ENCODE measurements at places on chromosomes 5 and 9.

GRCh38 chr5:117588611-117589010 lies 1014.0 kb upstream of the SEMA6A start:
- H3K27me3 ChIP-seq, result no peaks in the 10 kb centered on the region
- no peaks in the 10 kb centered on the region for H3K4me1 ChIP-seq
- no peak overlapping the region for H3K27ac ChIP-seq
- H3K4me3 ChIP-seq, result no peak overlapping the region
- DNase-seq, result no peak

DNA sequence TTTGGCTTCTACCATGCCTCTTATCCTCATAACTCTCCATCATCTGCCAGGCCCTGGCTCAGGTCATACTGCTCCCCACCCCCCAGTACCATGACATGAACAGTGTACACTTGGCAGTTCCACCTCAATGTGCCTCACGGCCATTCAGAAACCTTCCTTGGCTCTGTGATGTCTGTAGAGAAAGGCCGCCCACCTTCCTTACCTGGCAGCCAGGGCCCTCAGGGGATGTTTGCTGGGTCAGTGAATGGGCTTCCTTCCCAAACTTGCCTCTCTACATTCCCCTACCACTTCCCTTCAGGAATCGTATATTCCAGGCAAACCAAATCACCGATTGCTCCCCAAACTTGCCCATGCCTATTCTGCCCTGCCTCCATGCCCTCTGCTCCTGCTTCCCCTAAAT lies 101.1 kb downstream of the PSD2 start:
- H3K27me3 ChIP-seq, result peaks cover 4% of the 10 kb centered on the region
- no peaks in the 10 kb centered on the region for H3K4me1 ChIP-seq
- no peaks in the 10 kb centered on the region for H3K36me3 ChIP-seq
- H3K27ac ChIP-seq, result no peak overlapping the region

- no peak overlapping the region for H3K4me3 ChIP-seq
- no peaks in the 10 kb centered on the region for H3K27me3 ChIP-seq
- H3K36me3 ChIP-seq, result no peaks in the 10 kb centered on the region
- no peak overlapping the region for H3K27ac ChIP-seq
These were observed 111.2 kb downstream of the ADAMTS2 start for GRCh38 chr5:179233909-179234562.

DNA sequence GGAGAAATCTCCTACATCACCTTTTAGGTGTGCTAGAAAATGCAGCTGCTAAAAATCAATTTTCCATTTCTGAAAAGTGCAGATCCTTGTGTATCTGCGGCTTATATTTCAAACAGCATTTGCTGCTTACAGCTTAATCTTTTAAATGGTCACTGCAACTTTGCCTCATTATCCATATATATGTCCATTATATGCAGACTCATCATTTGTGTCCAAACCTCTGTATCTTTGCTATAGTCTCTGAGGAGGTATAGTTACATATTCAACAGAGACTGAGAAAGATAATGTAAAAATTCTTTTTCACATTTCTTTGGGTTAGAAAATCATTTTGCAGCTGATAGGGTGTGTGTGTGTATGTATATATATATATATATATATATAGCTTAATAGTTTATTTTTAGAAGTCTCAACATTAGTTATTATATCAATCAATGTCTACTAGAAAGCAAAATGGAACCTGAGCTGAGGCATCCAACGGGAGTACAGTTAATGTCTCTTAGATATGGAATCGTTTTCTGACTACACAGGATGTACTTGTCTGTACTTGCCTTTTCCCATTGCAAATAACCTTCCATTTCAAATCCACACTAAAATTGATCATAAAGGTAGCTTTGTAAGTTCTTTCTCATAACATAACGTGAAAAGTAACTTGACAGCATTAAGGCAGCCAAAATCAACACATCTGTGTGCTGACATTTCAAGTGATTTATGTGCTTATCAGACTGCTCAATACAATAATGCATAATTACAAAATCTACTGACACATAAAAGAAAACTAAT lies 267.0 kb upstream of the HAPLN1 start:
- no peaks in the 10 kb centered on the region for H3K4me1 ChIP-seq
- H3K36me3 ChIP-seq, result no peaks in the 10 kb centered on the region
- H3K27ac ChIP-seq, result no peak overlapping the region
- no peaks in the 10 kb centered on the region for H3K27me3 ChIP-seq
- no peak overlapping the region for H3K4me3 ChIP-seq
- DNase-seq, result no peak

DNA sequence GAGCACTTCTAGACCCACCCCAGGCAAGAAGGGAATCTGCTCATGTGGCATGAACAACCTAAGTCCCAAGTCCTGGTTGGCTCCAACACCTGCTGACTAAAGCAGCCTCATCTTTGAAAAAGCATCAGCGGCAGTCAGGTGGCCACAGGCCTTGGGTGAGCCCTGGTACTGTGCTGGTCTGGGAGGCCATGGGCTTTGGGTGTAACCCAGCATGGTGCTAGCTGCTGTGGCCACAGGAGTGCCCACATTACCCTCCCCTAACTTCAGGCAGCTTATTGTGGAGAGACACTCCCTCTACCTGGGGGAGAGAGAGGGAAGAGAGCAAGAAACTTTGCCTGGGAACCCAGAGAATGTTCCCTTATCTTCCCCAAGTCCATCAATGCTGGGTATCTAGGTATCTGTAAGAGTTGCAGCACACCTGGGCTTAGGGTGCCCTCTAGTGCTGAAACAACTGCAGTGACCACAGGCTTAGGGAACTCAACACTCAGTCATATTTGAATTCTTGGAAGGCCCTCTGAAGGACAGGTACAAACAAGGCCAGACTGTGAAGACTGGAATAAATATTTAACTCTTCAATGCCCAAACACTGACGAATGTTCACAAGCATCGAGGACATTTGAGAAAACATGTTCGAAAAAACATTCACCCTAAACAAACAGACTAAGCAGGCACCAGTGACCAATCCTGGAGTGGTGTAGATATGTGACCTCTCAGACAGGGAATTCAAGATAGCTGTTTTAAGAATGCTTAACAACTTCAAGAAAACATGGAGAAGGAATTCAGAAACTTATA lies 69.9 kb upstream of the OR2K2 start:
- DNase-seq, result no peak
- H3K27me3 ChIP-seq, result no peaks in the 10 kb centered on the region
- peaks cover 80% of the 10 kb centered on the region for H3K36me3 ChIP-seq
- no peaks in the 10 kb centered on the region for H3K4me1 ChIP-seq
- no peak overlapping the region for H3K4me3 ChIP-seq
- H3K27ac ChIP-seq, result no peak overlapping the region

GRCh38 chr9:128097543-128098296 lies 29.7 kb downstream of the SLC25A25 start:
- no peak for DNase-seq
- H3K36me3 ChIP-seq, result peaks cover 19% of the 10 kb centered on the region
- no peaks in the 10 kb centered on the region for H3K27me3 ChIP-seq
- peaks cover 51% of the 10 kb centered on the region for H3K4me1 ChIP-seq
- no peak overlapping the region for H3K4me3 ChIP-seq
- peak overlapping the region; percentile 38 for H3K27ac ChIP-seq

GRCh38 chr9:18721995-18722310 lies 248.0 kb downstream of the ADAMTSL1 start:
- H3K4me3 ChIP-seq, result no peak overlapping the region
- no peaks in the 10 kb centered on the region for H3K4me1 ChIP-seq
- no peak overlapping the region for H3K27ac ChIP-seq
- DNase-seq, result no peak
- no peaks in the 10 kb centered on the region for H3K36me3 ChIP-seq

- no peaks in the 10 kb centered on the region for H3K36me3 ChIP-seq
- DNase-seq, result no peak
These were observed 70.8 kb downstream of the FBXO38 start for GRCh38 chr5:148454576-148454975.

- no peak overlapping the region for H3K27ac ChIP-seq
- no peak for DNase-seq
- no peaks in the 10 kb centered on the region for H3K36me3 ChIP-seq
- H3K4me3 ChIP-seq, result no peak overlapping the region
- H3K27me3 ChIP-seq, result no peaks in the 10 kb centered on the region
These were observed 438.4 kb downstream of the ISL1 start for GRCh38 chr5:51821697-51822096.

DNA sequence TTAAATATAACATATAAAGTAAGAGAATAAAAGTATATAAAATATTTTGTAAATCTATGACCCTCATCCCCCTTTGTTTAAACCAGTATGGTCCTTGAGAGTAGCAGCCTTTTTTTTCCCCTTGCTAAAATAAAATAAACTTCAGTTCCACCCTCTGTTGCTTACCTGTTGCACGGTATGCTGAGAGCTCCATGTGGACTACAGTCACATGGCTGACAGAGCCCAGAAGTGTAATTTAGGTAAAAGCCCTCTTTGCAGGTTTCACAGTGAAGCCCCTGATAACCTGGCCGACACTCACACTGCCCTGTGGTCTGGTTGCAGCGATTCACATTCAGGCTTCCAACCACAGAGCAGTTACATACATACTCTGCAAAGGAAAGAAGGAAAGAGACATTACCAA lies 55.1 kb downstream of the MEGF9 start:
- no peaks in the 10 kb centered on the region for H3K27me3 ChIP-seq
- H3K4me3 ChIP-seq, result no peak overlapping the region
- H3K4me1 ChIP-seq, result no peaks in the 10 kb centered on the region

- no peak overlapping the region for H3K27ac ChIP-seq
- H3K27me3 ChIP-seq, result no peaks in the 10 kb centered on the region
- H3K36me3 ChIP-seq, result no peaks in the 10 kb centered on the region
- no peak for DNase-seq
These were observed 1610.1 kb upstream of the ACO1 start for GRCh38 chr9:30774326-30774725.

GRCh38 chr9:74293479-74293878 lies 203.7 kb upstream of the RORB start:
- H3K4me1 ChIP-seq, result no peaks in the 10 kb centered on the region
- H3K27ac ChIP-seq, result no peak overlapping the region
- no peak for DNase-seq
- H3K27me3 ChIP-seq, result no peaks in the 10 kb centered on the region

GRCh38 chr9:89145097-89145496 lies 33.5 kb downstream of the SHC3 start:
- no peak for DNase-seq
- H3K27me3 ChIP-seq, result no peaks in the 10 kb centered on the region
- H3K4me1 ChIP-seq, result no peaks in the 10 kb centered on the region
- H3K36me3 ChIP-seq, result no peaks in the 10 kb centered on the region
- H3K4me3 ChIP-seq, result no peak overlapping the region

- peaks cover 88% of the 10 kb centered on the region for H3K4me1 ChIP-seq
- DNase-seq, result no peak
- peak overlapping the region; percentile 88 for H3K27ac ChIP-seq
- H3K4me3 ChIP-seq, result peak overlapping the region; percentile 90
- H3K27me3 ChIP-seq, result no peaks in the 10 kb centered on the region
These were observed 5.7 kb downstream of the FGD3 start for GRCh38 chr9:92952906-92953610.

DNA sequence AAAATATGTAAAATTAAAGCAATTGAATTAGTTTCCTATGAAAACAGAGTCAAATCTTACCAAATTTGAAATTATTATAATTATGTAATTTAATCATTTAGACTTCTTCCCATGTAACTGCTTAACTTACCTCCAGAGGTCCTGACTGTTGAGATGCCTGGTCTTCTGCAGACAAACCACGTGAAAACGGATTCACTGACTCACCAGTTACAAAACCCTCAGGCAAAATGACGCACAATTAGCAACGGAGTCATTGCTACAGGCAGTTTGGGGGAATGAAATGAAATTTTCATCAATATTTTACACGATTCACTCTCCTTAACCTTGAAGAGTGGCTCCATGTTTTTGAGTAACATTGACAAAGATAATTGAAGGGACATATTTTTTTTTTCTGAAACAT lies 460.8 kb downstream of the MTRR start:
- no peaks in the 10 kb centered on the region for H3K4me1 ChIP-seq
- no peak for DNase-seq
- no peaks in the 10 kb centered on the region for H3K36me3 ChIP-seq
- no peaks in the 10 kb centered on the region for H3K27me3 ChIP-seq

DNA sequence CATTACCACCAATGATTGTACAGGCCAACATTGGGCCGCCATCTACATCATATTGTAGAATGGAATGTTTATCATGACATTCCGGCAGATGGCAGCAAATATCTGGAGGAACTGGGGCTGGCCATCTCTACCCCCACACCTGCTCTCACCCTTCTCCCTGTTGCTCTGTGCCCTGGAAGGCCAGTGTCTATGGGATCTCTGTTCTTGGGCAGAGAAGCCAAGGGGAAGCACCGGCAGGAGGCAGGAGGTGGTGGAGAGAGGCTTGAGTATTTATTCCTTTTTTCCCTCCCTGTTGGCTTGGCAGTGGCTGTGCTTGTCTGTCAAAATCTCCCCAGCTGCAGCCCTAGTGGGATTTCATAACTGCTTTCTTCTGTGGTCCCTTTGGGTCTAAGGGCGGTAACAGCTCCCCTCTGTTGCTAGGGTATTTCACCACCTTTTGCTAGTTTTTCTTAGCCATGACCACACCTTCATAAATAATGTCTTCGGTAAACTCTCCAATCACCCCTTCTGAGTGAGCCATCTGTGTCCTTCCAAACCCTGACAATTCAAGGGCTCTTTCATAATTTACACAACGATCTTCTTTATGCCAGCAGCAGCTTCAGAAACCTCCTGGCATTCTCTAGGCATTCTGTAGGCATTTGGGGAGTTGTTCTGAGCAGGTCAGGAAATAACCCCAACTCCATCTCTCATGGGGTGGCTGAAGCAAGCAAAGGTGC lies 225.8 kb downstream of the MELK start:
- no peaks in the 10 kb centered on the region for H3K36me3 ChIP-seq
- no peaks in the 10 kb centered on the region for H3K27me3 ChIP-seq
- no peaks in the 10 kb centered on the region for H3K4me1 ChIP-seq

DNA sequence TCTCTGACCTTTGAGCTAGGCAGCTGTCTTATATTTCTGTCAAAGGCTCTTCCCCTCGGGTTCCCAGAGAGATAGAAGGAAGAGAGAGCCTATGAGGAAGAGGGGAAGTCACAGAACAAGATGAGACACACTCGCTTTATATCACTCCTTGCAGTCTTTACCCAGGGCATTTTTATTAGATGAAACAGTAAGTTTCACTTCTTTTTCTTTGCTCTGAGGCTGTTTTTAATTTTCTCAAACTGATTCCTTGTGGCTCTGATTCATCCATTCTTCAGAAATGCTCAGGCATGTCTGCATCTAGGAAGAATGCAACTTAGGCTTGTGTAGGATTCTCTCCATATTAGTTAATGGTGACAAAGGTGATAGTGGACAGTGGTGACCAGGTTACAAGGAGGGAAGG lies 132.9 kb upstream of the CHD1 start:
- peaks cover 6% of the 10 kb centered on the region for H3K27me3 ChIP-seq
- H3K27ac ChIP-seq, result no peak overlapping the region
- H3K4me1 ChIP-seq, result peaks cover 7% of the 10 kb centered on the region
- H3K4me3 ChIP-seq, result no peak overlapping the region
- no peaks in the 10 kb centered on the region for H3K36me3 ChIP-seq

DNA sequence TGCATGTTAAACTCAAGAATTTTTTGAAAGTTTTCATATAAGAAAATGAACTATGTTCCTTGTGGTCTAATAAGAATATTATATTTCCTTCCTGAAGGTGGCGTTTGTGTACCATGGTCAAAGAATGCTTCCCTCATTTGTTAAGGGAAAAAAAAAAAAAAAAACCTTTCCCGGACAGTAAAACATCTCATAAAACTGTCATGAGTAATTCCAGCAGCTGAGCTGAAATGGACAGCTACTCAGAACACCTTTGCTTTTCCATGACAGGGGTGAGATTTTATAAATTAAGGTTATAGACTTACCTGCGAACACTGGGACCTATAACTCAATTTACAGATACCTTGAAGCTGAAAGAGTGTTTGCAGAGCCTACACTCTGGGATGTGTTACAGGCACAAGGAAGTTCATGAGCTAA lies 113.2 kb upstream of the RANBP3L start:
- no peaks in the 10 kb centered on the region for H3K36me3 ChIP-seq
- H3K27ac ChIP-seq, result no peak overlapping the region
- H3K4me3 ChIP-seq, result no peak overlapping the region
